ENCODE measurements at places on chromosomes 5 and 9. TPM values are rescaled to one million over a fixed set of nuclear protein-coding genes. Genes with fewer than 3 reads are reported as not detected.

Gene STXBP1
- 19.2 TPM for total RNA-seq

Gene ARL10
- total RNA-seq: 11.7 TPM

Gene TNIP1
- 64.1 TPM for total RNA-seq

Gene RNF183
- total RNA-seq: 3.1 TPM

Gene KIF24
- total RNA-seq: 5.6 TPM

Gene SLC9A3
- total RNA-seq: 44.5 TPM

Gene EQTN
- total RNA-seq: 1.4 TPM

Gene MEIKIN
- not detected for total RNA-seq

Gene MYO10
- total RNA-seq: 50.9 TPM

Gene CDH9
- total RNA-seq: 10.2 TPM

Gene PRR16
- 5.1 TPM for total RNA-seq

Gene SPINK9
- not detected for total RNA-seq

Gene IFNA2
- not detected for total RNA-seq

Gene SLC6A19
- 33.0 TPM for total RNA-seq

Gene PCDHGA10
- total RNA-seq: 9.1 TPM

Gene GABRB2
- total RNA-seq: 1.4 TPM

Gene ZCCHC7
- total RNA-seq: 16.0 TPM

Gene IFNA10
- total RNA-seq: not detected

Gene ADAMTSL2
- 8.9 TPM for total RNA-seq
